ENCODE measurements at places on chromosomes 11 and 22. TPM values are rescaled to one million over a fixed set of nuclear protein-coding genes. Genes with fewer than 3 reads are reported as not detected.

- no peak for DNase-seq
These were observed 65.5 kb upstream of the ARHGAP20 start for GRCh38 chr11:110777775-110778174.

- no peak for DNase-seq
These were observed 7.6 kb upstream of the NUCB2 start for GRCh38 chr11:17268902-17269301.

GRCh38 chr11:39804271-39804670, 1655.2 kb downstream of the LRRC4C start:
- DNase-seq, result no peak

GRCh38 chr11:10303558-10304363, 1.1 kb upstream of the ADM start:
- DNase-seq, result no peak

NXPE2 gene
- total RNA-seq, result not detected

EXPH5 gene
- 18.3 TPM for total RNA-seq

OR52I2 gene
- total RNA-seq, result not detected

All from HCT116 (cell line).